ENCODE measurements at places on chromosomes 7 and 10.

GRCh38 chr7:123797673-123798531 lies 47.1 kb upstream of the HYAL4 start:
- no peak for DNase-seq

DNA sequence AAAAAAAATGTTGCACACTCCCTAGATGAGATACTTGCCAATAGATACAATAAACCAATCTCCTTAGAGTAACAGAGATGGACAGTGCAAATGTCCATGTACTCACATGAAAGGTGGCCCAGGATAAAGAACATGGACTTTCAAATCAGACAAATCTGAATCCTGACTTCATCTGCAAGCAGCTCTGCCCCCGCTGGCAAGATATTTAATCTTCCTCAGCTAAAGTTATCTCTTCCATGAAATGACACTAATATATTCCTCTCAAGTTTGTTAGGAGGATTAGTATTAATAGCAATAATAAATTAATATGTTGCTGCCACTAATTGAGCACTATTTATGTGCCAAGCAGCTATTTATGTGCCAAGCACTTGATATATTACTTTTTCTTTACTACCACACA lies 148.6 kb upstream of the YAE1 start:
- no peak for DNase-seq

DNA sequence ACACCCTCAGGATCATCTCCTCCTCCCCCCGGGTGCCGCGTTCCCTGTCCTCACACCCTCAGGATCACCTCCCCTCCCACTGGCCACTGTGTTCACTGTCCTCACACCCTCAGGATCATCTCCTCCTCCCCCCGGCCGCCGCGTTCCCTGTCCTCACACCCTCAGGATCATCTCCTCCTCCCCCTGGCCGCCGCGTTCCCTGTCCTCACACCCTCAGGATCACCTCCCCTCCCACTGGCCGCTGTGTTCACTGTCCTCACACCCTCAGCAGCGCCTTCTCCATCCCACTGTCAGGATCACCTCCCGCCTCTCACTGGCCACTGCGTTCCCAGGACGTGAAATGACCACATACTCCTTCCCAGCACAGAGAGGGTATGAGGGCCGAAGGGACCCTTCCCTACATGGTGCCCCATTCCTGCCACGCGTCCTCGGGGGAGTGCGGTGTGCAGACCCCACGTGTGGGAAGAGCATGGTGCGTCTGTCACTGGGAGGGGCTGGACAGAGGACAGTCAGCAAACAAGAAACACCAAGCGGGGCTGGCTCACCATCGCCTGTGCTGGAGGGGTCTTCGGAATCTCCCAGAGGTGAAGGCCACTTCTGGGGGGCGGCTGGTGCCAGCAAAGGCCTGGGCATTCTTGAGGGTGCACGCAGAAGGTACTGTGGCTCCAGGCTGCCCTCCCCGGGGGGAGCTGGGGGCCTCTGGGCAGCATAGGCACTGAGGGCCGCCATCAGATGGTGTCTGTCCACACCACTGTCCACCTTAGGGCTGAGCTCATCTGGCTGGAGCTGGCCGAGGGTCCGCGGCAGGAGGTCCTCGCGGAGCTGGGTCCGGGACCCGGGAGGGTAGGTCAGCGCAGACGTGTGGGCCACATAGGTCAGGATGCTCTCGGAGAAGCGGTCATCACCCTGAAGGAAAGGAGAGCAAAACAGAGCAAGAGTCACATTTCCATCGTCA lies 421.0 kb downstream of the PTPRN2 start:
- no peak for DNase-seq

- DNase-seq = no peak
Measured at GRCh38 chr7:132991615-132992587, 90.0 kb downstream of the CHCHD3 start.

GRCh38 chr10:98920807-98921206 lies 314.8 kb downstream of the HPSE2 start:
- no peak for DNase-seq

GRCh38 chr7:999941-1000935 lies 17.3 kb downstream of the CYP2W1 start:
- DNase-seq = no peak

- no peak for DNase-seq
Measured at GRCh38 chr10:30943451-30943850, 88.2 kb downstream of the ZNF438 start.

DNA sequence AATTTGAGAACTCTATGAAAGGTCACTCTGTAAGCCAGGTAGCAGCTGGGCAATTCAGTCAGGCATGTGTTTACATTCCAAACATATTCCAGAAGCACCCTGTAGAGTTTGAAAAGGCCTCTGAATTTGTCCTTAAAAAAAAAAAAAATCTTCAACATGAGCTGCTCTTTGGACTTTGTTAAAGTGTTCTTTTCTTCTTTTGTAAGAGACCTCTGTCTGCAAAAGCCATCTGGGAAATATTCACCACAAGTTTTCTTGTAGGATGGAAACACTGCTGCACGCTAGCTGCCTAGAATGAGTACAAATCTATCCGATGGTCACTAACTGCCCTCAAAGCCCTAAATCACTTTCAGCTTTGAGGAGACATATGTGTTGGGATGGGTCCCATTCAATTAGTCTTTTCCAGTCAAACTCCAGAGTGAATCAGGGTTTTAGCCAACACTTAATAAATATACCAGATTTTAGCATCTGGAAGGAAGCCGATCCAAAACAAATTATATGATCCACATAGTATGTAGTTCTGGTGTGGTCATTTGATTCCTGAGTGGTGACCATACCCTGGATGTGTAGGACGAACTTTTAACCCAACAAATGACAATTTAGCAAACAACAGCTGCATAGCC lies 85.9 kb downstream of the CD36 start:
- no peak for DNase-seq

GRCh38 chr7:5634107-5634950 lies 147.1 kb downstream of the RNF216 start:
- DNase-seq = no peak

GRCh38 chr7:69953136-69954067 lies 355.1 kb downstream of the AUTS2 start:
- no peak for DNase-seq

DNA sequence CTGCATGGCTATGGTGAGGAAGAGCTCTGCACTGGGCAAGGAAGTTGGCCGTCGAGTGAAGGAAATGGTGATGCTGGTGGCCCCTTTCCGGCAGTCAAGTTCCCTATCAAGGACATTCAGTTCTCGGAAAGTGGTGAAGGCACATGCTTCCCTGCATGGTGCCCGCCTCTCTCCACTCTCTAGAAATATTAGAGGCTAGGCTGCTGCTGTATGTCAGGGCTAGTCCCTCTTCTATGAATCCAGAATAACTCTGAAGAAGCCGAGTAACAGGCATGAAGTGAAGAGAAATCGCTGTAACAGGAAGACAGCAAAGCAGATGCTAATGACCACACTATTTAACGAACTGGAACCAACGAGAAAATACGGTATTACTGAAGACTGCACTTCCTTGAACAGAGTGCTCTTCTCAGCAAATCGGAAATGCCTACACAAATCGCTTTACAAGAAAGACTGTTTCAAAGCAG lies 5.4 kb downstream of the IDI1 start:
- no peak for DNase-seq

- no peak for DNase-seq
Measured at GRCh38 chr7:36367561-36368077, 22.0 kb upstream of the ANLN start.

GRCh38 chr7:142362349-142362748 lies 104.5 kb upstream of the PRSS58 start:
- no peak for DNase-seq
